Stomach (tissue), 19 donors: ENCODE measurements at places on chromosomes 7 and 10. TPM values are rescaled to one million over a fixed set of nuclear protein-coding genes. Genes with fewer than 3 reads are reported as not detected.

DNA sequence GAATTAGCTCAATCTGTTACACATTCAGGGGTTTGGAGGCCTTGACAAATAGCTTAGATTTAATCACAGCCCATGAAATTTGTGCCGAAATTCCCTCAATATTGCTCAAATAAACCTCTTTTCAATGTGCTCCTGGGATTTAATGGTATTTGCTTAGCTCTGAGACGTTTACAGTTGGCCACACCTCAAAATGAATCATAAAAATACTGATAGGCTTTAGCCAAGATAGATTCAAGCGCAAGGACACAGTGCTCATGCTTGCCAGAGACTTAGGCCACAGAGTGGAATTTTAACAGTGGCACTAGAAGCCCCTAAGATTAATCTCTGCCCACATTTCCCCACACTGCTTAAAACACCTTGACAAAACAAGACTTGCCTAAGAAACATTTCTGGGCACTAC, 2.3 kb upstream of the SEMA3C start:
- H3K4me1 ChIP-seq = peaks cover 47% of the 10 kb centered on the region
- no peak overlapping the region for H3K4me3 ChIP-seq
- no peaks in the 10 kb centered on the region for H3K36me3 ChIP-seq
- H3K27me3 ChIP-seq = no peaks in the 10 kb centered on the region
- no peak for DNase-seq

GRCh38 chr7:75687246-75688088, 51.3 kb downstream of the HIP1 start:
- peaks cover 9% of the 10 kb centered on the region for H3K4me1 ChIP-seq
- H3K4me3 ChIP-seq = no peak overlapping the region
- no peaks in the 10 kb centered on the region for H3K36me3 ChIP-seq
- H3K27me3 ChIP-seq = no peaks in the 10 kb centered on the region

GRCh38 chr7:41478187-41478586, 224.7 kb downstream of the INHBA start:
- no peaks in the 10 kb centered on the region for H3K27me3 ChIP-seq
- no peaks in the 10 kb centered on the region for H3K4me1 ChIP-seq
- DNase-seq = no peak
- no peaks in the 10 kb centered on the region for H3K36me3 ChIP-seq
- no peak overlapping the region for H3K27ac ChIP-seq
- H3K4me3 ChIP-seq = no peak overlapping the region

GRCh38 chr10:24944512-24945255, 7.7 kb downstream of the PRTFDC1 start:
- no peak overlapping the region for H3K27ac ChIP-seq
- H3K4me3 ChIP-seq = no peak overlapping the region
- peak; percentile 45 for DNase-seq
- no peaks in the 10 kb centered on the region for H3K27me3 ChIP-seq

- no peak overlapping the region for H3K4me3 ChIP-seq
- DNase-seq = peak; percentile 23
- no peaks in the 10 kb centered on the region for H3K36me3 ChIP-seq
- H3K27ac ChIP-seq = no peak overlapping the region
- no peaks in the 10 kb centered on the region for H3K27me3 ChIP-seq
Measured at GRCh38 chr10:50322077-50322476, 70.8 kb upstream of the ASAH2 start.

DNA sequence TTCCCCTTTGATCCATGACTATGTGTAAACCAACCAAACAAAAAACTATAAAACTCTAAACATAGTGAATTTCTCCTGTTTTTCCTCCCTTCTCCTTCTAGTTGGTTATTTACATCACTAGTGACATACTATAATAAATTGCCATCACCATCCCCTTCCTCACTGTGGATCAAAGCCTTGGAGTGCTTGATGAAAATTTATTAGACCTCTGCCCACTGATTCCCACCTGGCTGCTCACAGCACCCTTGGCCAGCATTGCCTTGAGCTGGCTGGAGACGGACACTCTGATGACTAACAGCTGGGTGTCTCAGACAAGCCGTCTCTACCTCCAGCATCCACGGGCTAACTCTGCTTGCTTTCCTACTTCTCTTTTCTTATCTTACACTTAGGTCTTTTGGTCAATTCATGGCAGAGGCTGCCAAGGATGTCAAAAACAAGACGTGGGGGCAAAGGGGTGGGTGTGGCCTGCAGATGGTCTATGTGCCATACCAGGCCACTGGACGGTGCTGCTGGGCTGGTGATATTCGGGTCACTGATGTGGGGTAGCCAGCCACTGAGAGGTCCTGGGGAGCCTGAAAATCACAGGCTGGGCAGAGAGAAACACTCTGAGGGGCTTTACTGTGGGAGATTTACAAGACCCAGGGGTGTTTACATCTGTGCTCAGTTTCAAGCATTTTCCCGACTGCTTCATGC, 207.8 kb downstream of the TAX1BP1 start:
- DNase-seq = no peak
- no peak overlapping the region for H3K27ac ChIP-seq
- no peaks in the 10 kb centered on the region for H3K27me3 ChIP-seq
- peaks cover 27% of the 10 kb centered on the region for H3K4me1 ChIP-seq

GRCh38 chr10:33883881-33884280, 549.4 kb upstream of the NRP1 start:
- H3K36me3 ChIP-seq = no peaks in the 10 kb centered on the region
- DNase-seq = no peak
- H3K27me3 ChIP-seq = no peaks in the 10 kb centered on the region
- no peak overlapping the region for H3K4me3 ChIP-seq

- DNase-seq = peak; percentile 68
- H3K27ac ChIP-seq = no peak overlapping the region
- no peak overlapping the region for H3K4me3 ChIP-seq
- no peaks in the 10 kb centered on the region for H3K36me3 ChIP-seq
Measured at GRCh38 chr7:81111781-81112540, 193.1 kb upstream of the SEMA3C start.

- no peaks in the 10 kb centered on the region for H3K27me3 ChIP-seq
- no peak for DNase-seq
- H3K27ac ChIP-seq = no peak overlapping the region
- H3K4me1 ChIP-seq = no peaks in the 10 kb centered on the region
- no peaks in the 10 kb centered on the region for H3K36me3 ChIP-seq
- H3K4me3 ChIP-seq = no peak overlapping the region
Measured at GRCh38 chr10:17479015-17479615, 24.7 kb upstream of the ST8SIA6 start.

- H3K27me3 ChIP-seq = no peaks in the 10 kb centered on the region
- peak overlapping the region; percentile 79 for H3K4me3 ChIP-seq
- H3K4me1 ChIP-seq = peaks cover 68% of the 10 kb centered on the region
- H3K36me3 ChIP-seq = no peaks in the 10 kb centered on the region
- peak; percentile 46 for DNase-seq
- H3K27ac ChIP-seq = peak overlapping the region; percentile 97
Measured at GRCh38 chr10:59905066-59905730, 1.2 kb downstream of the CCDC6 start.

GRCh38 chr7:94971051-94971867, 63.9 kb downstream of the PPP1R9A start:
- H3K36me3 ChIP-seq = no peaks in the 10 kb centered on the region
- no peaks in the 10 kb centered on the region for H3K27me3 ChIP-seq
- H3K4me1 ChIP-seq = no peaks in the 10 kb centered on the region
- no peak overlapping the region for H3K27ac ChIP-seq
- DNase-seq = peak; percentile 23
- no peak overlapping the region for H3K4me3 ChIP-seq

GRCh38 chr10:101843032-101844021, at the start of gene KCNIP2:
Gene KCNIP2 (minus strand): TSS chr10:101843800. CDS start chr10:101843568, 232 bp downstream.
- H3K36me3 ChIP-seq = peaks cover 31% of the 10 kb centered on the region
- DNase-seq = peak; percentile 59
- H3K4me3 ChIP-seq = peak within 1 kb of the TSS; percentile 31
- H3K27ac ChIP-seq = no peak within 1 kb of the TSS
- H3K4me1 ChIP-seq = peaks cover 25% of the 10 kb centered on the region

GRCh38 chr10:6275022-6275997, 72.6 kb downstream of the PFKFB3 start:
- no peak overlapping the region for H3K4me3 ChIP-seq
- H3K27me3 ChIP-seq = no peaks in the 10 kb centered on the region

DNA sequence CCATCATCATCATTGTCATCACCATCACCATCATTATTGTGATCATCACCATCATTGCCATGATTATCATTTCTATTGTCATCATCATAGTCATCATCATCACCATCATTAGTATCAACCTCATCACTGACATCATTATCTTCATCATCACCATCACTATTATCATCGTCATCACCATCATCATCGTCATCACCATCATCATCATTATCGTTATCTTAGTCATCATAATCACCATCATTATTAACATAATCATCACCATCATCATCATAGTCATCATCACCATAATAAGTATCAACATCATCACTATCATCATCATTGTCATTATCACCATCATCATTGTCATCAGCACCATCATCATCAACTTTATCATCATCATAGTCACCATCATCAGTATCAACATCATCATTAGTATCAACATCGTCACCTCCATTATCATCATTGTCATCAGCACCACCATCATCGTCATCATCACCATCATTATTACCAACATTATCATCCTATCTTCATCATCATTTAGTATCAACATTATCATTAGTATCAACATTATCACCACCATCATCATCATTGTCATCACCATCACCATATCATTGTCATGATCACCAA, 241.3 kb downstream of the ADARB2 start:
- no peaks in the 10 kb centered on the region for H3K4me1 ChIP-seq
- no peak overlapping the region for H3K27ac ChIP-seq
- no peak for DNase-seq

DNA sequence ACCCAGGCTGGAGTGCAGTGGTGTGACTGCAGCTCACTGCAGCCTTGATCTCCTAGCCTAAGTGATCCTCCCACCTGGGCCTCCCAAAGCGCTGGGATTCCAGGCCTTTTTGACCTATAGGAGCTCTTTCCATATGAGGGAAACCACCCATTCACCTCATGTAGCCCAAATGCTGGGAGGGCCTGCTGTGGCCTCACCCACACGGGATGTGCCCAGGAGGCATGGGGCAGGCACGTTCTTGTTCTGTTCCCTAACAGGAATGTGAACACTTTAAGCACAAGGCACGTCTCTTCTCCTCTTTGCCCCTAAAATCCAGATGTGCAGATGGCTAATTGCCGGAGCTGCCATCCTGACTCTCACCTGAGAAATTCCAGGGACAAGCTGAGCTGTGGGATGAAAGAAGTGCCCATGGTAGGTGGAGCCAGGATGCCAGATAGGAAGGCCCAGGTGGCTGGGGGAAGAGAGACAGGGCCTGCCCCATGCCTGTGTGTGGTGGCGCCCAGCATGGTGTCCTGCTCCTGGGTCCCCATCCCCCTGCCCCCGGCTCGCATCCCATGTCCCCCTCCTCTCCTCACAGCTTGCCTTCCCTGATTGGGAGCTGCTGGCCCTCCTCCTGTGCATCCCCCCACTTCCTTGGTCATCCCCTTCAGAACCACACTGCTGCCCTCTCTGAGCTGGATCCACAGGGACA, 17.3 kb downstream of the CAMK2B start:
- DNase-seq = no peak
- peaks cover 36% of the 10 kb centered on the region for H3K27me3 ChIP-seq
- no peak overlapping the region for H3K4me3 ChIP-seq
- peaks cover 9% of the 10 kb centered on the region for H3K4me1 ChIP-seq
- no peaks in the 10 kb centered on the region for H3K36me3 ChIP-seq

GRCh38 chr7:156222611-156223010, 410.3 kb upstream of the SHH start:
- no peaks in the 10 kb centered on the region for H3K27me3 ChIP-seq
- H3K27ac ChIP-seq = no peak overlapping the region
- no peak overlapping the region for H3K4me3 ChIP-seq
- H3K36me3 ChIP-seq = no peaks in the 10 kb centered on the region

DNA sequence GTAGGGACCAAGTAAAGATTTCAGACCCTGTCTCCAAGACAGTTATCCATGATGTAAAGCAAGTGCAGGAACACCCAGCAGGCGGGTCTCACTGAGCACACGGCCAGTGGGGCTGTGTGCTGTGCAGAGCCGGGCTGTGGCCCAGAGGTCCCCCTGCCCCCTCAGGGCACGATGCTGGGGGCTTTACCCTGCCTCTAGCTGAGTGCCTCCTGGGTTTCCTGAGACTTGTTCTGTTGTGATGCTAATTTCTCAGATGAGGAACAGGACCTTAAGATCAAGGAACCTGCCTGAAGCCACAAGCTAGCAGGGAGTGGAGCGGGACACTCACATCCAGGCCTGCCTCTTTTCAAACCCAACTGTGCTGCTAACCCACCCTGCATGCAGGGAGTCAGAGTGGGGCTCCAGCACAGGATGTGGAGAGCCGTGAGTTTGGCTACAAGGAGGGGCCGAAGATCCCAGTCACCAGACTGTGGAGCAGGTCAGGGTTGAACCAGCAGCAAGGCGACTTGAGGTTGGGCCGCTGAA, 76.1 kb upstream of the LYZL2 start:
- no peaks in the 10 kb centered on the region for H3K27me3 ChIP-seq
- H3K4me1 ChIP-seq = peaks cover 9% of the 10 kb centered on the region
- no peak for DNase-seq
- H3K27ac ChIP-seq = peak overlapping the region; percentile 53

- H3K36me3 ChIP-seq = no peaks in the 10 kb centered on the region
- peaks cover 9% of the 10 kb centered on the region for H3K4me1 ChIP-seq
- H3K27ac ChIP-seq = peak overlapping the region; percentile 67
- no peak overlapping the region for H3K4me3 ChIP-seq
Measured at GRCh38 chr10:77512219-77512578, 125.4 kb downstream of the KCNMA1 start.

GRCh38 chr7:92731335-92732063, 104.9 kb downstream of the CDK6 start:
- H3K27me3 ChIP-seq = no peaks in the 10 kb centered on the region
- no peaks in the 10 kb centered on the region for H3K36me3 ChIP-seq
- H3K4me1 ChIP-seq = no peaks in the 10 kb centered on the region
- DNase-seq = no peak

DNA sequence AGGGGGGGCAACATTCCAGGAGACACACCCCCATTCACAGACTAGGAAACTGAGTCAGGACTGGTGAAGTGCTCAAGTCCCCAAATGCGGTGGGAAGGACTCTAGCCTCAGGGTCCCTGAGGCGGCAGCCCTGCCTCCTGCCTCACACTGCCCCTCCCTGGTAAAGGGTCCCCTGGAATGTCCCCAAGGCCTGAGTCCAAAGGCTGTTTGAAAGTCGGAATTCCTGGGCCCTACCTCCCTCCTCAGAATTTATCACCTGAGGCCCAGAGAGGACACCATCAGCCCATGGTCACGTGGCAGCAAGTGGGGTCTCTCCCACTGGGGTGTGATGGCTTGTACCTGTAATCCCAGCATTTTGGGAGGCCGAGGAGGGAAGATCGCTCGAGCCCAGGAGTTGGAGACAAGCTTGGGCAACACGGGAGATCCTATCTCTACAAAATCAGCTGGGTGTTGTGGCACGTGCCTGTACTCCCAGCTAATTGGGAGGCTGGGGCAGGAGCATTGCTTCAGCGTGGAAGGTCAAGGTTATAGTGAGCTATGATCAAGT, 110.3 kb upstream of the TNRC18 start:
- peaks cover 33% of the 10 kb centered on the region for H3K4me1 ChIP-seq
- H3K4me3 ChIP-seq = no peak overlapping the region
- peaks cover 15% of the 10 kb centered on the region for H3K36me3 ChIP-seq
- no peak overlapping the region for H3K27ac ChIP-seq

- no peak overlapping the region for H3K27ac ChIP-seq
- no peaks in the 10 kb centered on the region for H3K36me3 ChIP-seq
- no peak for DNase-seq
- no peak overlapping the region for H3K4me3 ChIP-seq
Measured at GRCh38 chr10:89042562-89042961, 52.0 kb downstream of the FAS start.

Gene UNCX
- not detected for total RNA-seq

Gene PDE1C
- total RNA-seq = 7.6 TPM

Gene MACC1
- 2.0 TPM for total RNA-seq

Gene LIPM
- total RNA-seq = not detected

Gene PHYHIPL
- total RNA-seq = not detected

Gene STEAP4
- 12.5 TPM for total RNA-seq

Gene DPYSL4
- 0.43 TPM for total RNA-seq

Gene NPC1L1
- 1.1 TPM for total RNA-seq

Gene TNS3
- 41.5 TPM for total RNA-seq

Gene TAS2R3
- total RNA-seq = 4.4 TPM

Gene ZSWIM8
- 102 TPM for total RNA-seq

Gene LRIT1
- total RNA-seq = not detected
